ENCODE measurements at places on chromosomes 16 and 17.
A peak's percentile ranks its signal among the peaks of the same experiment; 100 is the strongest.

GRCh38 chr16:11047057-11047456 lies 102.7 kb downstream of the CLEC16A start:
- ATAC-seq, result no peak

DNA sequence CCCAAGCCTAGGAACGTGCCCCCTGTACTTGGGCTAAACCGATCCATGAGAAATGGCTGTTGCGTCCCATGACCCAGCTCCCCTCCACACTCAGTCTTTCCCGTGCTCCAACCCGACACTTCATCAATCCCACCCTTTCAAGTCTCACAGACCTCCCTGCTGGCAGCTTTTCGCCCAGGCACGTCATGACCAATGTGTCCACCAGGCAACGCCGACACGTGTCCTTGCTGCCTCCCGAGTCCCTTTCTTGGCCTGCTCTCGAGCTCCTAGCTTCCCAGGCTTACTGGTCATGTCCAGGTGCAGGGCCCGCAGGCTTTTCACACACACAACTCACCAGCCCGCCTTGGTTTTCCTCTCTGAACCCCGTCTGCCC lies 12.2 kb downstream of the MNT start:
- ATAC-seq, result no peak

DNA sequence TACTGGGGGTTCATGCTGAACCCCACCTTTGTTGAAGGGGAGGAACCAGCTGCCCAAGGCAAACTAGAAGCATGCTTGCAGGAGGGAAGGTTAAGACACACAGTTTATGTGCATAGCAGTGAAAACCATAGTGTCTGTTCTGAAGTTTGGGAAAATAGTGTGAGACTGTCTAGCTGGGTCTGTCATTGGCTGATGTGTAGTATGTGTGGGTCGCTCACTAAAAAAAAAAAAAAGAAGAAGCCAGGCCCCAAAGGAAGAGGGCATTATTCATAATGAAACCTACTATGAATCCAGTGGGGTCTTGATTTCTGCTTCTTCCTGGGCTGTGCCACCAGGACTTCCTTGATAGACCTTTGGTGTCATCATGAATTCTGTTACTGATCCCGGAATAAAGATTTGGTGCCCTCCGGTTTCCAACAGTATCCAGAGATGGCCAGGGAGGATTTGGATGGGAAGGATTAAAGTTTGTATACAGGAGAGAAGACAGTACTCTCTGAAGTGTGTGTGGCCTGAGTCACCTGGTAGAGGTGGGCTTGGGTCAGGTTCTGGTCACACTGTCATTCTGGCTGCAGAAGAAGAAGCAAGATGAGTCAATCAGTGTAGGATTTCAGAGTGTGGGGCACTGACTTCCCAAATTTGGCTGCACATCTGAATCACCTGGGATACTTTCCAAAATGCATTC lies 220.3 kb downstream of the PRKCA start:
- no peak for ATAC-seq

- no peak for ATAC-seq
These were observed 33.1 kb downstream of the COG4 start for GRCh38 chr16:70490261-70490660.

DNA sequence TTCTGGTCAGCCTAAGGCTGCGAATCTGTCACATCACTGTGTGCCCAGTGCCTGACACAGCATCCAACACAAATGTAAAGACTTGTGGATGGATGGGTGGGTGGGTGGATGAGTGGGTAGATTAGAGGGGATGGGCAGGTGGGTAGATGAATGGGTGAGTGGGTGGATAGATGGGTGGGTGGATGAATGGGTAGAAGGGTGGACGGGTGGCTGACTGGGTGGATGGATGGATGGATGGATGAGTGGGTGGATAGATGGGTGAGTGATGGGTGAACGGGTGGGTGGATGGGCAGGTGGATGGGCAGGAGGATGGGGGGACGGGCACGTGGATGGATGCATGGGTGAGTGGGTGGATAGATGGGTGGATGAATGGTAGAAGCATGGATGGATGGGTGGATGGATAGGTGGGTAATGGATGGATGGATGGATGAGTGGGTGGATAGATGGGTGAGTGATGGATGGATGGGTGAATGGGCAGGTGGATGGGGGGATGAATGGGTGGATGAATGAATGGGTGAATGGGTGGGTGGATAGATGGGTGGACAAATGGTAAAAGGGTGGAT lies 31.1 kb upstream of the ZFPM1 start:
- no peak for ATAC-seq

DNA sequence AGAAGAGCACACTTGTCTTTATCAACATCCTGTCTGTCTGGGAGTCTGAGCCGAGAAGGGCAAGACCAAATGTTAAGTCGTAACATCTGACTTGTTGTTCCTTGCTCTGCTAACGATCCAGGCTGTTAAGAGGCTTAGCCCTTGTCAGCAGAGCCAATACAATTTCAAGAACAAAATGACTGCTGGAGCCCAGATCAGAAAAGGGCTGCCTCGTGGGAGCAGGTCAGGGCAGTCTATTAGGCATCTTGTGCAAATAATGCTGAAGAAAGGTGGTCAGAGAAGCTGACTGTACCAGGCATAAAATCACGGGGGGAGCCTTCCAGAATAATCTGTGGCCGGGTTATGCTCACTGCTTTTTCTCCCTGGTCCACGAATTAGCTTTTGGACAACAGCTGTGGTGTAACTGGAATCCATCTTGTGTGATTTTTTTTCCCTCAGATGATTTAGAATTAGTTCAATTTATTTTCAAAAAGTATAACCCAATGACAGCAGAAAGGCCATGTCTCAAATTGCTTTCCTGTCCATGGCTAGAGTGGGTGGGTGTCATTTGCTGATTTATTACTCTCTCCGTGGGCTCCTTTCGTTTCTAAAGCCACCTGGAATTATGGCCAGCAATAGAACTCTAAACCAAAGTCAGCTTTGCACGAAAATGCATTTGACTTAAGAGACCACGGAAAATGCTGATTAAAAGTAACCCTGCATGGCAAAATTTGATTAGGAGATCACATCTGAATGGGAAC lies 221.1 kb upstream of the HSBP1 start:
- ATAC-seq, result no peak

GRCh38 chr16:24499193-24499814 lies 40.1 kb upstream of the RBBP6 start:
- no peak for ATAC-seq

- peak; percentile 15 for ATAC-seq
These were observed 584 bp downstream of the TCAP start for GRCh38 chr17:39665642-39666224.

DNA sequence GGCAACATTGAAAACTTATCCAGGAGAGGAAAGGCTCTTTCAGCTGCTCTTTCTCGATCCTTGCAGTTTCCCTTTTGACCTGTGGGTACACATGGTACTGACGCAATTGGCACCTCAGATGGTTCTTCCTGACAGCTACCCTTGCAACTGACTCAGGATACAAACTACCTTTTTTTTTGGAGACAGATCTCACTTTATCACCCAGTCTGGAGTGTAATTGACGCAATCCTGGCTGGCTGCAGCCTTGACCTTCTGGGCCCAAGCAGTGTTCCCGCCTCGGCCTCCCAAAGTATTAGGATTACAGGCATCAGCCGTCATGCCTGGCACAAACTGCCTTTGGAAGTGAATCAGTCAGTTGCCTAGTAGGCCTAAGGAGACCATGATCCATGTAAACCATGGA lies 607.2 kb downstream of the WWOX start:
- no peak for ATAC-seq

DNA sequence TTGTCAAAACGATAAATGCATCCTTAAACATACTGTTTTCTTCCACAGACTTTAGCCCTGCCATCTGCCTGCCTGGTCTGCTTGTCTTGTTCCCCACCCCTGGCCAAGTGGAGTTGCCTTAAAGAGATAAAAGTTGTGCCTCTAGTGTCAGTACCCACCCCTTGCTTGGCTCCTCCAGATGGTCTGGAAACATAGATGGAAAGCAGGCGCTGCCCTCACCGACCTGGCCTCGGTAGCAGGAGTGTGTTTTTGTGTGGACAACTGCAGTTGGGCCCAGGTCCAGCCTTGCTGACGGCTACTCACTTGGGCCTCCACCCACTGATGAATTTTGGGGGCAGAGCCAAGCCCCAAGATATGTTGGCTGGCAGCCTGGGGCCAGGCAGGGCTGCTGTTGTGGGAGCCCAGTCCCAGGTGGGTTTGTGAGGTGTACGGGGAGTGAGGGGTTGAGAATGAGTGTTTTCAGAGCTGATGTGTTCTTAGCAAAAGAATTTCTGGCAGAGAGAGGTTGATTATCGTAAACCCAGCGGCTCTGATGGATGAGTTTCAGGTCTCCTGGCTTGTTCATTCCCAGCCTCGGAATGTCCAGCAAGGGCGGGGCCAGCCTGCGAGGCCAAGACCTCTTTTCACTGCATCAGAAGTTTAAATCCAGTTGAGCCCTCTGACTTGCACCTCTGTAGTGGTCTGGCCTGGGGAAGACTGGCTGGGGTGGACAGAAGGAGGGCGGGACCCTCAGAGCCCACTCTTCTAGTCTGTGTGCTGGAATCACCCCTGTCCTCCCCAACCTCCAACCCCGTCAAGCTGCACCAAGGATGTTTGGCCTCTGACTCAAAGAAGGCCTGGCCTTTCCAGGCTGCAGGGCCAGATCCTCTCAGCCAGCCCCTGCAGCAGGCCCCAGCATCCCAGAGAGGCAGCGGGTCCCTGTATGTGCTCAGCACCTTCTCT lies 179.7 kb downstream of the RAB11FIP4 start:
- ATAC-seq, result no peak

DNA sequence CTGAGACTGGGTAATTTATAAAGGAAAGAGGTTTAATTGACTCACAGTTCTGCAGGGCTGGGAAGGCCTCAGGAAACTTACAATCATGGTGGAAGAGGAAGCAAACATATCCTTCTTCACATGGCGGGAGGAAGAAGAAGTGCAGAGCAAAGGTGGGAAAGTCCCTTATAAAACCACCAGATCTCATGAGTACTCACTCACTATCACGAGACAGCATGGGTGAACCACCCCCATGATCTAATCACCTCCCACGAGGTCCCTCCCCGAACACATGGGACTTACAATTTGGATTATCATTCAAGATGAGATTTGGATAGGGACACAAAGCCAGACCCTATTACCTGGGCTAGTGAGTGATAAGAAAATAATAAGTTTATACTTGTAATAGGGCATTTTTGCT lies 70.6 kb upstream of the HS3ST2 start:
- no peak for ATAC-seq

DNA sequence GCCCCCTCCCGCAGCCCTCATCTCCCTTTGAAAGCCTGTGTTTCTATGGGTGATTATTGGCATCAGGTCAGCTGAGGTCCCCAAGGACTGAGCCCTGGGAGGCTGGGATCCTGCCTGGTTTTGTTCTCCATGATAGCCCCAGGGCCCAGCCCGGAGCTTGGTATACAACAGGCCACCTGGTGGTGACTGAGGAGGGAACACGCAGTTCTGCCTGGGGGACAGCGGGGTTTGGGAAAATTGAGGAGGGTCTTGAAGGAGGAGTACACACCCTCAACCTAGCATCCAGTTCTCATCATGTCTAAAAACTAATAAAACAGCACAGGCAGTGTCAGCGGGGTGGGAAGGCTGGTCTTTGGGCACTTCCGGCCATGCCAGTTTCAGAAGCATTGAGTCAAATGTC lies 335.1 kb downstream of the CPPED1 start:
- no peak for ATAC-seq

DNA sequence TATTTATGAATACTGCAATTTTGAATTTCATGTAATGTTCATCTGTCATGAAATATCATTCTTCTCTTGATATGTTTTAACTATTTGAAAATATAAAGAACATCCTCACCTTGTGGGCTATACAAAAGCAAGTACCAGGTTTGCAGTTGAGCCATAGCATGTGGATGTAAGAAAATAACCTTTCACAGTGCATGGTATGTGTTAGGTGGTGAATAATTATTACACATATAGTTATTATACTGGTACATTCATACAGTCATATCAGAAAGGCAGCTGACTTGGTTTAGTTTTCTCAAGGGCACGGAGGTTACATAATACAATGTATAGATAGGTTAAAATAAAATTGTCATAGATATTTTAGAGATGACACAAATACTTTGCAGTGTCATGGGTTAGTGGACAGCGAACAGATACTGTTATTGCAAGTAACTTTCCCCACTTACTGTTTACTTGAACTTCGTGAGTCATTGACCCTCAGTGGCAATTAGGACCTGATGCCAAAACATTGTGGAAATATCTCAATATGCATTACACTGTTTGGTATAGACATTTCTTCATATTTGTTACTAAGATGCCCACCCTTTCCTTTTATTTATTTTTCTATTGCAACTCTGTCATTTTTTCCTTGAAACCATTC lies 445.4 kb upstream of the GOT2 start:
- no peak for ATAC-seq

DNA sequence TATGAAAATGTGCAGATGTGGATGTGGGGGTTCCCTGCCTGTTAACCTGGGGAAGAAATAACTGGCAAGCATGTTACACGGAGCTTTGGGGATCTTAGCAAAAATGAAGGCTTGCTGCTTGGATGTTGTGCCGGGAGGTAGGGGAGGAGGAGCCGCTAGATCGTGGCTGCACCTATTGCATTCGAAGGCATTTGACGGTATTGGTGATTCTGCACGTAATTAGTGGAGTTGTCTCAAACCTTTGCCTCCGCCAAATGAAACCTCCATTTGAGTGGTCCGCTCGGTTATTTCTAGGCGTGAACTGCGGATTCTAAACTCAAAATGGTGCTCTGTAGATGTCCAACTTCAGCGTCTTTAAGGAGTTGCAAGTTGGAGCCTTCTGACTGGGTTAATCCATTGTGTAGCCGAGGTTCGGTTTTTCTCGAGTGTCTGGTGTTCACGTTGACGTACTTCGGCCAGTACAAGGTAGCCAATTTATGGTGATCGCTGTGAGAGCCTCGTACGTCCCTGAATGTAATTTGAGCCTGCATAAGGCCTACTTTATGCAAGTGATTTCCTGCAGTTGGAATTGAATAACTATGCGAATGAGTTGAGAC lies 1.5 kb downstream of the TNRC6C start:
- no peak for ATAC-seq

DNA sequence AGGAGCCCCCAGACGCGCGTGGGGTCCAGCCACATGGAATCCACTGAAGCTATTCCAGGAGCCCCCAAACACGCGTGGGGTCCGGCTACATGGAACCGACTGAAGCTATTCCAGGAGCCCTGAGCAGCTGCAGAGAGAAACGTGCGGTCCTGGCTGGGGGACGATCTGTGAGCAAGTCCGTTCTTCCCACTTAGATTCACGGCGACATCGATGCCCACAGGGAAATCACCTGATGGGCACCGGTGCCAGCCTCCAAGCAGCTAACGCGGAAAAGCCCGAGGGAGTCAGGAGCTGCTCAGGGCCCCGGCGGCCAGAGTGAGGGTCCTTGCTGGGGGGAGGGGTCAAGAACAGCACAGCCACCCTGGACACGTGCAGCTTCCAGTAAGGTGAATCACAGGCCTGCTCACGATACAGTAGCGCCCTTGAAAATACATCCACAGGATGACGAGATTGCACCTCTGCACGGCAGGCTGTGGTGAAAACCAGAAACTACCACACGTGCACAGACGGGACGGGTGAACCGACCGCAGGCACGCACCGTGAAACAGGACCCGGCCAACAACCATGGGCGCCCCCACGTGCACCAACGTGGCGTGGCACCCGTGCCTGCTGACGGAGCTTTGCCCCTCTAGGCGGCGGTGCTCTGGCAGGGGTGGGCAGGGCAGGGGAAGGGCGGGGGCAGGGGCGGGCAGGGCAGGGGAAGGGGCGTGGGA lies 77.7 kb upstream of the GNG13 start:
- ATAC-seq, result peak; percentile 63

GRCh38 chr17:31054761-31055160 lies 40.0 kb upstream of the NF1 start:
- no peak for ATAC-seq
